ENCODE measurements at places on chromosomes 12 and 14.

GRCh38 chr12:78966062-78966461, 101.5 kb downstream of the SYT1 start:
- no peak for DNase-seq

GRCh38 chr12:123731596-123731995, 19.4 kb downstream of the ATP6V0A2 start:
- DNase-seq: no peak

- DNase-seq: no peak
Observed at GRCh38 chr12:74488134-74488533, 49.5 kb upstream of the ATXN7L3B start.

DNA sequence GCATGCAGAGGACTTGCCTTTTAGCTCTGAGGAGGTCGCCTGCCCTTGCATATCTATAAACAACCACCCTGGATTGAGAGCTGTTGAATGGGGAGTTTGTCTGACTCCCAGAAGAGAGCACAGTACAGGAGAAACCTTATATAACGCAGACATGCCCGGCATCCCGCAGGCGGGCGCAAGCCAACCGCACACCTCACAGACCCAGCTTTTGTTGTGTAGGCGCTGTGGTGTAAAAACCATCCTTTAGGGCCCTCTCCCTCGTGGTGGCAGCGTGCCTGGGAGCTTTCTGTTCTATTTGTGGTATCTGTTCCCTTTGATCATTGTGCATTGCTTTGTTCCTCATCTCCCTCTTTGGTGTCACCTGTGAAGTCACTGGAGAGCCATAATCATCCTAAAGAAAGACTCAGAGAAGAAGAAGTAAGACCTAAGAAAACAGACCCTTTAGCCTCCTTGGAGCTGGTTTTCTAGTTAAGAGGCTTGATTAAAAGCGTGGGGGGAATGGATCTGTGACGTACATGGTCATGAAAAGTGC, 77.7 kb downstream of the ETV6 start:
- peak; percentile 77 for DNase-seq

- no peak for DNase-seq
Observed at GRCh38 chr12:19462406-19462805, 23.1 kb downstream of the AEBP2 start.

- DNase-seq: no peak
Observed at GRCh38 chr12:68623984-68624383, 13.3 kb downstream of the RAP1B start.

GRCh38 chr12:64729909-64730587, 29.2 kb downstream of the GNS start:
- DNase-seq: no peak

- DNase-seq: no peak
Observed at GRCh38 chr12:71455028-71455737, 15.6 kb downstream of the LGR5 start.

GRCh38 chr12:4809013-4809448, 88.8 kb downstream of the GALNT8 start:
- DNase-seq: peak; percentile 63

- DNase-seq: no peak
Observed at GRCh38 chr12:58342736-58343135, 401.4 kb downstream of the ATP23 start.

DNA sequence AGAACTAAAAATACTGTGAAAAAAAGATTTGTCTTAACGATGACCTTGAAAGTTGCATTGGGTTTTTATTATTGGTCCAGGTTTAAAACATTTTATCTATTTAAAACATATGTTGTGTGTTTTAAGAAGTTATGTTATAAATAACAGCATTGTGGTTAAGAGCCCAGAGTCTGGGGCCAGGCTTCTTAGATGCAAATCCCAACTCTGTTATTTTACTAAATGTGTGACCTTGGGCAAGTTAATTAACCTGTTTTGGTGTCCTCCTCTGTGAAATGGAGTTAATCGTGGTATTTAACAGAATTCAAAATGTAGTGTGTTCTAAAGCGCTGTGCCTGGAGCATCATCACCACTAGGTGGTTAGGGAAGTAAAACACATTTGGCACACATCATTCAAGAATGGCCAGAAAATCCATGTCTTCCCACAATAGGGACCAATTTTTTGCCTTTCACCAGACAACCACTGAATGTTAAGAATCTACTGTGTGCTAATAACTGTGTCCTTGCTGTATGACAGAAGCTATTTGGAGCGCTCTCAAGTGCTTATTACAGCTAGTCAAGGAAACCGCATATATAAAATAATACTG, 133.3 kb downstream of the MON2 start:
- DNase-seq: no peak

DNA sequence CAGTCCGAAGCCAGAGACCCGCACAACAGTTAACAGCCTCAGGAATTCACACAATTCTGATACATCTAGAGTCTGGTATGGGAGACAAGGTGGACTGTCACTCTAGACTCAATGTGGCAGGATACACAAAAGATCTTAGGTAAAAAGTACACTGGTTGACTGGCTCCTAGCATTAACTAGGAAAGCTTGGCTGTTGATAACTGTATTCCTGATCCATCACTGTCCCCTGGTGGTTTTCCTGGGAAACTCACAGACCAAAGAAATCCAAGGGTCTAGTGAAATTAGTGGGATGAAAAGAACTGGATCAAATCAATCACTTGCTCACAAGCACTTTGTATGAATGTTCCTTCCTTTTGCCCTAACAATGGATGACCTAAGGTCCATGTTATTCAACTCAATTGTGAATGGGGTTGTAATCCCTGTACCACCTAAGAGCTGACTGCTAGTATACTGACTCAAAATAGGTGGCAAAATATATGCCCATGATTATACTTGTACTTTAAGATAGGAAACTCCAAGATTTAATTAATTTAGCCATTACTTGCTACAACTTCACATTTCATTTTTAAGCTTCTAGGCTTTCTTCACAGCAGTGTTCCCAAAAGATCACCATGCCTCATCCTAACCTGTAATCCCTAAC, 14.0 kb downstream of the NPC2 start:
- DNase-seq: no peak

DNA sequence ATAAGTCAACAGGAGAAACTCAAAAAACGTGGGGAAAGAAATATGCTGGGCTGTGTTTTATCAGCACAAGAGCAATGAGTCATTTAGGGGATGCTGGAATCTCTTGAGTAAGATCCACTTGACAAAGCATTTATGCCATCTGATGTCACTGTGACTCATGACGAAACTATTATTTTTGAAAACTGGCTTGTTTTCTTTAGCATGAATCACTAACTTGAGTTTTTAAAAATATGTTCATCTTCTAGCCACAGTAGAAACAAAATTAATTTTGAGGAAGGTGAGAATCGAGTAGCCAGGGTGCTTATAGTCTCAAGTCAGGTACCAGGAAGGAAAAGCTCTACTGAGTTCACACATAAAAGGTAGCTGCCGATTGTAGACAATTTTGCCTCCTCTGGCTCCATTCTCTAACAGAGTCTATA, 456.2 kb upstream of the MGAT4C start:
- no peak for DNase-seq

- DNase-seq: no peak
Observed at GRCh38 chr12:53950789-53951576, 3.7 kb upstream of the HOXC12 start.

- DNase-seq: no peak
Observed at GRCh38 chr14:31560759-31561154, 447 bp upstream of the NUBPL start.

- DNase-seq: no peak
Observed at GRCh38 chr12:47276621-47277309, 197.0 kb upstream of the AMIGO2 start.

DNA sequence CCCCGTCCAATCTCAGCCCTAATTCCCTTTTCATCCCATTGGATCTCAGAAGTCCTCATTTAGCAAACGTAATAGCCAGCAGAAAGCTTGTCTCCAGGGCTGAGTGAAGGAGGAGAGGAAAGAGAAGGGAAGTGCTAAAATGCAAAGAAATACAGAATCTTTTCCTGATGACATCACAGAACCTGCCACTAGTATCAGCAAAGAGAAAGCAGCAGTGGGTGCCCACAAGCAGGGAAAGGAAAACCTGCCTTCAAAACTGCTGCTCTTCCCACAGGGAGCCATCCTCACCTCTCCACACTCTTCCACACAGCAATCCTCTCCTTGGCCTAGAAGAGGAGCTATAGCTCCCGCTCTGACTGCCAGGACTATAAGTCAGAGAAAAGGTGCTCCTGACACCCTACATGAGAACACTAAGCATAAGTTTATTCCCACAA, 11.3 kb downstream of the MED13L start:
- no peak for DNase-seq

GRCh38 chr12:77855548-77855947, 24.9 kb downstream of the NAV3 start:
- no peak for DNase-seq

GRCh38 chr12:31261744-31262143, 64.2 kb downstream of the SINHCAF start:
- DNase-seq: no peak

- peak; percentile 19 for DNase-seq
Observed at GRCh38 chr14:99707921-99708320, 23.8 kb downstream of the CYP46A1 start.

GRCh38 chr14:41062826-41063225, 543.9 kb upstream of the LRFN5 start:
- no peak for DNase-seq

GRCh38 chr12:90827567-90827966, 127.4 kb downstream of the CCER1 start:
- no peak for DNase-seq

GRCh38 chr14:66413901-66414300, 72.3 kb upstream of the CCDC196 start:
- DNase-seq: no peak

DNA sequence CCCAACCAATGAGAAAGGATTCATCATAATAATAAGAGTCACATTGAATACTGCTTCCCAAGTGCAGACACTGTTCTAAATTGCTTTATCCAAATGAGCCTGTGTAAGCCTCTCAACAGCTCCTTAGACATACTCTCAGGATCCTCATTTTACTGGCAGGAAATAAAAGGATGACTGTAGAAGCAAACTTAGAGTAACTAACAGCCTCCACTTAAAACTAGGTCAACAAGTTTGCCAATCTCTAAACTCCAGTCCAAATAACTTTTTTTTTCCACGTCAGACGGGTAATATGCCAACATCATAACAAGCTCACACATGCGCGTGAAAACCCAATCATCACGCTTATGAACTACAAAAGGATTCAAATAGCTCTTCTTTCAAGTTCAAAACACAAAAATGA, 15.3 kb upstream of the DPF3 start:
- no peak for DNase-seq

GRCh38 chr12:593396-594270, 69.6 kb downstream of the NINJ2 start:
- DNase-seq: no peak

GRCh38 chr12:105334001-105334400, 3.5 kb downstream of the C12orf75 start:
- no peak for DNase-seq

DNA sequence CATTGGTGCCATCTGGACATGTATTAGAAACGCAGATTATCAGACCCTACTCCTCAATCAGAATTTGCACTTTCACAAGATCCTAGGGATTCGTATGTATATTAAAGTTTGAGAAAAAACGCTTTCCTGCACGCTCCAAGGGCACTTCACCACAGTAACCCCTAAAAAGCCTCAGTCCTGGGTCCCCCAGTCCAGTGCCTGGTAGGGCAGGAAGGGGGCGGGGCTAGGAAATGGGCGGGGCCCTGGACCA, 369 bp downstream of the DEPDC4 start:
- peak; percentile 89 for DNase-seq

GRCh38 chr12:4227046-4227445, 46.5 kb upstream of the CCND2 start:
- DNase-seq: no peak

DNA sequence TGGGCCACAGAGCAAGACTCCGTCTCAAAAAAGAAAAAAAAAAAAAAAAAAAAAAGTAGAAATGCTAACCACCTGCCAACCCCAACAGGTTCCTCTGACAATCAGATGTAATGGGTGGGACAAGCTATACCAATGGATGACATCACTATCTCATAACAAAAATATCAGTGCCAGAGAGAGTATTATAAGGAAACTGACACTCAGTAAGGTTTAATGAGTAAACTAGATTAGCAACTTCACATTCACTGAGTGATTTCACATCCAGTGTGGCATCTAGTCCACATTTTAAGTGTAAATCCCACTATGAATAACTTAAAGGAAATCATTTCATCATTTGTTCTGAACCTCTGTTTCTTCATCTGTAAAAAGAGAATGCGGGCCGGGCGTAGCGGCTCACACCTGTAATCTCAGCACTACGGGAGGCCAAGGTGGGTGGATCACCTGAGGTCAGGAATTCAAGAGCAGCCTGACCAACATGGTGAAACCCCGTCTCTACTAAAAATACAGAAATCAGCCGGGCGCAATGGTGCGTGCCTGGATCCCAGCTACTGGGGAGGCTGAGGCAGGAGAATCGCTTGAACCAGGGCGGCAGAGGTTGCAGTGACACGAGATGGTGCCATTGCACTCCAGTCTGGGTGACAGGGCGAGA, 1.8 kb downstream of the SART3 start:
- DNase-seq: no peak

DNA sequence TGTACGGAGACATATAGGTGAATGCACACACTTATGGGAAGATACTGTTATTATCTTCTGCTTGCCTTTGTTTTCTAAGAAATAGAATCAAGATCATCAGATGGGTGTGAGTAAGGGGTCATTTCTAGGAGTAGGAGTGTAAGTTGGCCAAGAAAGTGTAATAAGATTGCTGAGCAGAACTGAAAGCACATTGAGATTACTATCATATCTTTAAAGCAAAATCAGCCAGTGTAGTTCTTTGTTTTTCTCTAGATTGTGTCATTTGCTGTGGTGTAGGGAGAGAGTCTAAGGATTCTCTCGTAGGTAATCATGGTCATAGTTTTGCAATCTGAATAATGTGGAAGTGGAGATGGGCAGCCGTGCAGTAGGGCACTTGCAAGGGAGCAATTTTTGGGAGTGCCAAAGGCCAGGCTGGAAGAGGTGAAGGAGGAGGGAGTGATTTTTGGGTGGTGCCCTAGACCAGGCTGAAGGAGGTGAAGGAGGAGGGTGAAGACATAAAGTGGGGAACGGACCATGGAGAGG, 131.6 kb downstream of the RGS6 start:
- DNase-seq: no peak

- DNase-seq: no peak
Observed at GRCh38 chr12:59115995-59116394, 195.7 kb upstream of the LRIG3 start.

GRCh38 chr14:67986131-67986841, 166.7 kb downstream of the RAD51B start:
- DNase-seq: no peak

DNA sequence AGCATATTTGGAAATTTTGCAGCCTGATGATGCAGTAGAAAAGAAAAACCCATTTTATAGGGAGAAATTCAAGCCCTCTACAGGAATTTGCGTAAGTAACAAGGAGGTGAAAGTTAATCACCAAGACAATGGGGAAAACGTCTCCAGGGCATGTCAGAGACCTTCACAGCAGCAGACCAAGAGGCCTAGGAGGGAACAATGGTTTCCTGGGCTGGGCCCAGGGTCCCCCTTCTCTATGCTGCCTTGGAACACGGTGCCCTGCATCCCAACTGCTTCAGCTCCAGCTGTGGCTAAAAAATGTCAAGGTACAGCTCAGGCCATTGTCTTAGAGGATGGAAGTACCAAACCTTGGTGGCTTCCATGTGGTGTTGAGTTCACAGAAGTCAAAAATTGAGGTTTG, 6.5 kb upstream of the KRT6C start:
- DNase-seq: no peak

GRCh38 chr12:88435334-88436076, 144.8 kb downstream of the KITLG start:
- DNase-seq: no peak

Data from dorsolateral prefrontal cortex (tissue), 122 donors.